ENCODE measurements at places on chromosomes 16 and 17. TPM values are rescaled to one million over a fixed set of nuclear protein-coding genes. Genes with fewer than 3 reads are reported as not detected.

DNA sequence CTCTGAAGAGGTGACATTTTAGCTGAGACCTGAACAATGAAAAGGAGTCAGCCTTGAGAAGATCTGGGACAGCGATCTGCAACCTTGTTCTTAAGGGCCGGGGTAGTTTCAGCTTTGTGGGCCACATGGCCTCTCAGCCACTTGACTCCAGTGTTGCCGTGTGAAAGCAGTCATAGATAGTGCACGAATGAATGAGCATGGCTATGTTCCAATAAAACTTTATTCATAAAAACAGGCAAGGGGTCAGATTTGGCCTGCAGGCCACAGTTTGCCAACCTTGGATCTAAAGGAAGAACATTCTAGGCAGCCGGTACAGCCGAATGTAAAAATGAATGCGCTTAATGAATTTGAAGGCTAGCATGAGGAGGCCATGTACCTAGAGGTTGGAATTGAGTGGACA is 83.5 kb downstream of the ABCC6 start:
- no peak for DNase-seq

- DNase-seq = no peak
Observed at GRCh38 chr16:84404936-84405639, 36.8 kb downstream of the ATP2C2 start.

- no peak for DNase-seq
Observed at GRCh38 chr16:4979736-4980660, 21.9 kb downstream of the SEC14L5 start.

- no peak for DNase-seq
Observed at GRCh38 chr16:81163671-81164070, 67.5 kb upstream of the GCSH start.

DNA sequence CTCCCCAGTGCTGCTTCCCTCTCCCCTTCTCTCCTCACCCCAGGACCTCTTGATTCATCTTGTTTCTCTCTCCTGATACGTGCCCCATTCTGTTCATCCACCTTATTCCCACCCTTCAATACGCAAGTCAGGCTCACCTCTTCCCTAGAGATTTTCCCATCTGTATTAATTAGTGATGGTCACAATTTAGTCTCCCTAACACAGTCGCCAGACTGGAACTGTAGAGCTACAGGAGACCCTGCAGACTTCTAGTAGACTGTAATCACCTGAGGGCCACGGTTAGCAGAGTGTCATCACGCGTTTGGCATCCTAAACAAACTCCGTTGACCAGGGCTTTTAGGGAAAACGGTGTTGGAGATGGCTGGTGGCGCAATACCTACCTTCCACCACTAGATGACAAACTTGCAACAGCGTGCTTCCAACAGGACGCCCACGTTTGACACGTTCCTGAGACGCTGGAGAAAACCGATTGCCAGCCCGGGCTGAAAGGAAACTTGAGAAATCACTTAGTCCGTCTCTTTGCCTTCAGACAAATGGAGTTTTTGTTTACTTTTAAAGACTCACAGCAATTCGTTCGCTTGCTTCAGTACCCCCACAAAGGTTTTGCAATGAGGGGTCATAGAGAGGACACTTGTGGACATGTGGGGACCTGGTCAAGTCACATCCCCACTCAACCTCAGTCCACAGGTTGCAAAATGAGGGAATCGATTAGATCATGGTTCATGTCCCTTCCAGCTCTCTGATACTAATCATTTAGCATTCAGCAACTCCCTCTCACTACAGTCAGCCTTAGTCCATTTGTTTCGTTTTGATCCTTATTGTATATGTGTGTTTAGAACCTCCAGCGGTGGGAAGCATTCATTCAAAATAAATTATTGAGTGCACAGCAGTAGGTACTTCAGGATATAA is 20.6 kb downstream of the MYL4 start:
- DNase-seq = peak; percentile 84

DNA sequence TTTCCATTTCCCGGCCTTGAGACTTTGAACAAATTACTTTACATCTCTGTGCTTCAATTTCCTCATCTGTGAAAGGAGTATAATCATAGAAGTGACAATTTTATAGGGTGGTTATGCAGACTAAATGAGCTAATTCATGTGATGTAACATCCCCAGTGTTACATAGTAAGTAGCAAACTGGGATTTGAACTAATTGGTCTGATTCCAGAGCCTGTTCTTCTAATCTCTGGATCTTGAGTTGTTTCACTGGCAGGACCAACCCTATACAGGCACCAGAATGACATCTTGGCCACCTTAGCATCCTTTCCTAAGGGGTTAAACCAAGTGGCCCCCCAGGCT is 77.7 kb downstream of the AATF start:
- DNase-seq = no peak

The KCNAB3 gene
- 0.37 TPM for total RNA-seq

The SLC12A3 gene
- total RNA-seq = not detected

The KRTAP16-1 gene
- total RNA-seq = not detected

The SERPINF2 gene
- total RNA-seq = 0.52 TPM

The ERI2 gene
- total RNA-seq = 19.1 TPM
